K562 (cell line): ENCODE measurements at places on chromosomes 12 and 14.

DNA sequence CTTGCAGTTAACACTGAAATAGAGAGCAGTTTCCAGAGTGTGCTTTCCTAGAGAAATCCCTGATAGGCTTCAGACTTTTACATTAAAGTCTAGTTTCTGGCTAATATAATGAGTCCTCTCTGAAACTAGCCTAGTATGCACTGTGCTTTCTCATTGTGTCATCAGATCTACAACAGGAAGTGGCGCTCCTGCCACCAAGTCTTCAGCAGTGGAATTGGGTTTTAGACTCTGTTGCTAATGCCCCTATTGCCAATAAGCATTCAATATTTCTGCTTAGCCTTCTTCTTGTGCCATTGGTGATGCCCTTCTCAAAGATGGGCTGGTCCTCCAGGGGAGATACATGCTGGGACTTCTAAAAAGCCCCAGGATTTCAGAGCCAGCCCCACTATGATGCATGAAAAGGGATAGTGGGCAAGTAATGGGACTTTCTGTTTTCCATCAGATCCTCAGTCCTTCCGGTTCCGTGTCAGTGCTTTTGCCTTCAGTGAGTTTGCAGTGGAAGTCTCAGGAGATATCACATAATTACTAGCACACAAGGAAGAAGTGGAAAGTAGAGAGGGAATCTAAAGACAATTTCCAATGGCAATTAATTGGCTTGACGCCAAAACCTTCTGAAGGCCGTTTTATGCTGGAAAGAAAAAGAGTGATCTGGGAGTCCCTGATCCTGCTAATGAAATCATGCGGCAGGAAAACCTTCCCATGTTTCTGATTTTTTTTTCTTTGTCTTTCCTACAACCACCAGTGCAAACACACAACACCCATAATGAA lies 50.0 kb downstream of the SSPN start:
- DNase-seq = no peak

- peak; percentile 28 for DNase-seq
These were observed 106.7 kb downstream of the CRADD start for GRCh38 chr12:93783832-93784231.

DNA sequence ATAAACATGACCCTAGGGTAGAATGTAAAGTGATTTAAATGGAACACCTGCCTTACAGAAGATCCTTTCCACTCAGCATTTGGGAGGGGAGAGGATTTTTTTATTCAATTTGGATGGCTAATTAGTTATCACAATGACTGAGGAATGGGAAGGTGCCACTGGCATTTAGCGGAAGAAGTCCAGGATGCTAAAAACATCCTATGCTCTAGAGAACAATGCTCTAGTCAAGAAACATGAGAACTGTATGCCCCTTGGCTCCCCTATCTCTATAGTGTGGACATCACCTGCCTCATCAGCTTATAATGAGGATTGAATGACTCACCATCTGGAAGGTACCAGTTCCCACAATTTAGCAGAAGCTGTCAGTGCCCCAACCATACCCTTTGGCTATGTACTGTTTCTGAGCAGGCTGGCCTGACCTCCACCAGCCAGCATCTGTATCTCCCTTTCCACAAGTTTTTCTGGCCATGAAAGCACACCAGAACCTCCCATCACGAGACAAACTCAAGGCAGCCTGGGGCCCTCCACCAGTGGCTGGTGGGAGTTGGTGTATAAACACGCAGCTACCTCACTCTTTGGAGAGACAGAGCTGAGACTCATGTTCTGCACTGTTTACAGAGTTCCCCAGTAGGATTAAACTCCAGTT lies 109.7 kb upstream of the VASH1 start:
- no peak for DNase-seq

DNA sequence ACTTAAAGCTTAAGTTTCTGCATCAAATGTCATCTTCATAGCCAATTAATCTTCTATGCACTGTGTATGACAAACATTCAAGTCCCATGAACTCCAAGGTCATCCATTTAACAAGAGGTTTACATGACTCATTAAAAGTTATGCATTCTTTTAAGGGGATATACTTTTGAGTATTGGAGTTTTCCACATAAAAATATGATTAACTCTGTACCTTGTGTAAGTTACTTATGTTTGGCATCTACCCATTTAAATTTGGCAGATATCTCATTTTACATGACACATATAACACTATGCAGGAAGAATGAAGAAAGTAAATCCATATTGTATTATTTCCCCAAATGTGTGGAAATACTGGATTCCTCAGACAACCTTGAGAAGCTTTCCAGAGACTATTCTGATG lies 240.2 kb downstream of the PAX9 start:
- DNase-seq = no peak

DNA sequence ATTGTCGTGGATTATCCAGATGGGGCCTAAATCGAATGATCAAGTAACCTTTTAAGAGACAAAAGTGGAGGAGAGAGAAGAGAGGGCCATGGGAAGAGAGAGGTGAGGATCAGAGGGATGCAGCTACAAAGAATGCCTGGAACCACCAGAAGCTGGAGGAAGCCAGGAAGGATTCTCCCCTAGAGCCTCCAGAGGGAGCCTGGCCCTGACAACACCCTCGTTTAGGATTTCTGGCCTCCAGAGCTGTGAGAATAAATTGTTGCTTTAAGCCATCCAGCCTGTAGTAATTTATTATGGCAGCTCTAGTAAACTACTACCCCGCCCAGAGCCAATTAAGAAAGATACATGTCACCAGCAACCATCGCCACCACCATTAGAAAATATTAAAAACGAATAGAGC lies 46.2 kb upstream of the GSC start:
- no peak for DNase-seq

DNA sequence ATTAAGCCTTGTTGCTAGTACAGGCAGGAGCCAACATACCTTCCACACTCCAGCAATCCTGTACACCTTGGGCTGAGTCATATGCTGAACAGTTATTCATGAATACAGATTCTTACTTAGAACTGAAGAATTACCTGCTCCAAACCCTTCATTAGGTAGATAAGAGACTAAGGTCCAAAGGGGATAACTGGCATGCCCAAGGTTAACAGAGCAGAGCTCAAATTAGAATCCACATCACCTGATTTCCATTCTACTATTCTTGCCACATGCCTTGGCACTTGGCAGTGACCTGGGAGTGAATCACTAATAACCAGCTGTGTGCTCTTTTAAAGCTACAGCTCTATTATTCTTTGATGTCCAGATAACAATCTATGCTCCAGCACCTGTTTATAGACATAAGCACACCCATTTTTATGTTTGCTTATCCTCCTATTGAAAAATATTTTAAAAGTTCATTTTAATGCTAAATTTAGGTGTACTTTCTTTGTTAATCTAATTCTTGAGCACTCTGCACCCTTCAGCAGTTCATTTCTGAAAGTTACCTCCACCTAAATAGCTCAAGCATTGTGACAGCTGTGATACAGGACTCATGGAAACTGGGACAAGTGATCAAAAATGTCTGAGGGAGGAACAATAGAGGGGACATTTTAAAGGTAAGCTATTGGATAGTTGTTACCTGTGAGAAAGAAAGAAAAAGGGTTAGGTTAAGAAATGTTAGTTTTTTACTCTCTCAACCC lies 19.4 kb downstream of the LPCAT3 start:
- no peak for DNase-seq

DNA sequence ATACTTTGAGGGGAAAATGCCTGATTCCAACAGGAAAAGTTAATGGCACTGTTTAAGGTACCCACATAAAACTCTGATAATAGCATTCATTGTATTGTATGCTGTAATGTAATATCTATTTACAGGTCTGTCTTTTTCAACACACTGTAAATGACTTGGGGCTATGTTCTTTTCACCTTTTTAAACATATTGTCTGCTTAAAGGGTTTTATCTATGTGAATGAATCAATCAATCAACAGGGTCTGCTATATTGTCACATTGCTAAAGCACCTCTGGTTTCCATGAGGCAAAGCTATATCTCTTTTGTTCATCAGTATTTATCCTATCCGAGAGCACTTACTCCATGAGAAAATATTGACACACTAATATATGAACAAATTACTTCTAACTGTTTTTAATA lies 288.0 kb downstream of the SLC6A15 start:
- DNase-seq = no peak

- DNase-seq = no peak
These were observed 254.0 kb upstream of the KRR1 start for GRCh38 chr12:75765170-75766059.

- no peak for DNase-seq
These were observed 152.1 kb downstream of the MGAT4C start for GRCh38 chr12:86104087-86104486.

GRCh38 chr14:103241531-103241930 lies 92.5 kb upstream of the EIF5 start:
- DNase-seq = no peak

DNA sequence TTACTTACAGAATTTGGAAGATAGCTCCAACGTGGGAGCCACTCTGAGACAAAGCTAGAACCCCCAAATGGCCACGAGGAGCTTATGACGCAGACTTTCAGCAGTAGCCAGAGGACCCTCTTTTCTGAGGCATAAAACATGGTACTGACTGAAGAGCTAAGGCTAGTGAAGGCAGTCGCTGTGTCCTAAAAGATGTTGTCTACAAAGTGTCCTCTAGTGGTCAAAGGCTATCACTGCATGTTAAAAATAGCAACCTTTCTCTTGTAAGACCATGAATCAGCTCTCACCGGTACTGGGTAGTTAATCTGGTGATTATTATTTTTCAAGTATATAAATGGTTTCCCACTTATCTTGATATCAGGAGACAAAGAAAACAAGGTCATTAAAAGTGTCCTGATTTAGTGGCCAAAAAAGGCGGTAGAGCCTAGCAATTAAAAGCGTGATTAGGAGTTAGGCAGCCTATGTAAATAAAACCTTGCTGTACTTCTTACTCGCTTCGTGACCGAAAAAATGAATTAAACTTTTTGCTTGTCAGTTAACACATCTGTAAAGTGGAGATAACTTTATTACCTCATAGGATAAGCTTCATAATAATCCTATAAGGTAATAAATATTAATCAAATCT lies 47.0 kb upstream of the LGR5 start:
- DNase-seq = peak; percentile 79

- DNase-seq = no peak
These were observed 179.9 kb upstream of the PELI2 start for GRCh38 chr14:55938249-55938791.

- no peak for DNase-seq
These were observed 26.3 kb upstream of the TCP11L2 start for GRCh38 chr12:106276032-106276740.

DNA sequence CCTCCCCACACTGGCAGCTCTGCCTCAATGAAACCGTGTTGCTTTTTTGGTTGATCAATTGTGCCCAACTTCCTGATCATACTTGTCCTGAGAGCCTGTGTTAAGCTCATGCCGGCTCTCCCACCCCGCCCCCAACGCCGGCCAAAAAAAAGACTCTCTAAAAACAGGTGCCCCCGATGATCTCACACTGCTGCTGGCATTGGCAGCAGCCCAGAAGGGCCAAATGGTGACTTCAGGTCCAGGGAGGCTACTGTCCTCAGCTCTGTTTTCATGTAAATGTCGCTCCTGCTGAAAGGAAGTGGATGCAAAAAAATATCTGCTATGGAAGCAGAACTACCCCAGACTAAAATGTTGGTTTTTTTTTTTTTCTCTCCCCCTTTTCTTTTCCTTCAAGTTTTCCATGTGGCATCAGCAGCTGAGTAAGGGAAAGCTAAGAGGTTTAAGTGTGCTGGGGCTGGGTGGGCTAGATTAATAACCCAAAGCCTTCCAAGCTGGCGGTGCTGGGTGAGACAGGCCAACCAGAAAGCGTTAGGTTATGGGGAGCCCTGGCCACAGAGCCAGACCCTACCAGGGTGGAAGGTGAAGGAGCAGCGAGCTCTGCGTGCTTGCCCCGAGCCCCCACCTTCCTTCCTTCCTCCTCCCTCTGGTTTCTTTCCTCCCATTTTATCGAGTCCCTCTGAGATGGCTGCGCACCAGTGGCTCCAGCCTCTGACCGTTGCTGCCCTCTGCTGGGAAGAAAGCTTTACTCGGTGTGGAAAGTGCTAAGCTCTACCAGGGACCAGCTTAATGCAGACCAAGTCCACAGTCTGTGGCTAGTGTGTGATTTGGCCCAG lies 396.1 kb downstream of the NRXN3 start:
- DNase-seq = peak; percentile 39

GRCh38 chr14:30337456-30337855 lies 221.5 kb upstream of the G2E3 start:
- no peak for DNase-seq

DNA sequence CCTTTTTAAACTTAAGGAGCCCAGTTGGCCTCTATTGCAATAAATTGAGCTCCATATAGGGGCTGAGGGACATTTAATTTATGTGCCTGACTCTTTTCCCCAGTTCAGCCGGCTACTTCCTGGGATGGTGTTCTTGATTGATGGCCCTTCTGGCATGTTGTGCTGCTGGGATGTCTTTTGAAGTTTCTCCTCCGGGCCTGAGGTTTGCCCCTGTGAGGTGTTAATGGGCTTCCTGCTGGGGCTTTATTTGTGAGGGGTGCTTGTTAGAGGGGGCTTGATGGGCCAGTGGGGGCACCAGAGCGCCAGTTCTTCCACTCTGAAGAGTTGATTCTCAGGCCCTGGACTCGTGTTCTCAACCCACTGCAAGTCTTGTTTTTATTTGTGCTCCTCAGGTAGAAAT lies 69.6 kb downstream of the CHST11 start:
- DNase-seq = peak; percentile 33

- no peak for DNase-seq
These were observed 1.7 kb downstream of the TUBA1B start for GRCh38 chr12:49129332-49130150.
